ENCODE measurements at places on chromosomes 2 and 18.

GRCh38 chr2:232878855-232879617 lies 9.0 kb downstream of the SNORC start:
- DNase-seq: no peak

GRCh38 chr2:73837847-73838585 lies 9.3 kb downstream of the STAMBP start:
- no peak for DNase-seq

DNA sequence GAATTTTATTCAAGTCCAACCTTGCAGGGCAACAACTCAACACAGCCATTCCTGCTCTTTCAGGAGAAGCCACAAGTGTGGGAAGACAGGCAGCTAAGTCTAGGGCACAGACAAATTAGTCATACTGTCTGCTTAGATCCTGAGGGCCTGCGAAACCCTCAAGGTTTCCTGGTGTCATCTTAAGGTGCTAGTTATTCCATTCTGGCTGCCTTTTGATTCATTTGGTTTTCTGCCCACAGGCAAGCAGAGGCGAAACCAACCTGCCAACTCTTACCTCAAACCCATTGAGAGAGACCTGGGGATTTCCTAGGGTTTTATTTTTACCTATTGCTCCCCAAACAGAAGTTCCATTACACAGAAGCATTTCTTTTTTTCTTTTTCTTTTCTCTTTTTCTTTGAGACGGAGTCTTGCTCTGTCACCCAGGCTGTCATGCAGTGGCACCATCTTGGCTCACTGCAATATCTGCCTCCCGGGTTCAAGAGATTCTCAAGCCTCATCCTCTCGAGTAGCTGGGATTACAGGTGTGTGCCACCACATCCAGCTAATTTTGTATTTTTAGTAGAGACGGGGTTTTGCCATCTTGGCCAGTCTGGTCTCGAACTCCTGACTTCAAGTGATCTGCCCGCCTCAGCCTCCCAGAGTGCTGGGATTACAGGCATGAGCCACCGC lies 23.7 kb upstream of the SCYGR1 start:
- no peak for DNase-seq

DNA sequence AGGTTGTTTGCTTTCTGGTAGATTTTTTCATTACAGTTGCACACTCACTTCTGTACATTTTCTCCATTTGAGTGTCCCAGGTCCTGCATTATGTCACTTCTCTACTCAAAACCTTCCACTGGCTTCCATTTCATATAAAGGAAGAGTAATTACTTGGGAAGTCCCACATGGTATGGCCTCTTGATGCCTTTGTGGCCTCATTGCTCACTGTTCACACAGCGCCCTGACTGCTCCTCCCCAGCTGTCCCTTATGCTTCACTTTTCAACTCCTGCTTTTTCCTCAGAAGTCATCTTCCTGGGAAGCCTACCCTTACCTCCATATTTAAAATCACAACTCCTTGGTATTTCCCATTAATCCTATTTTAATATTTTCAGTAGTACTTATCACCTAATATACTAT lies 24.7 kb downstream of the GULP1 start:
- no peak for DNase-seq

GRCh38 chr2:23363831-23364230 lies 21.1 kb upstream of the KLHL29 start:
- no peak for DNase-seq

- DNase-seq: no peak
Observed at GRCh38 chr2:24909555-24910177, 10.4 kb downstream of the ADCY3 start.

DNA sequence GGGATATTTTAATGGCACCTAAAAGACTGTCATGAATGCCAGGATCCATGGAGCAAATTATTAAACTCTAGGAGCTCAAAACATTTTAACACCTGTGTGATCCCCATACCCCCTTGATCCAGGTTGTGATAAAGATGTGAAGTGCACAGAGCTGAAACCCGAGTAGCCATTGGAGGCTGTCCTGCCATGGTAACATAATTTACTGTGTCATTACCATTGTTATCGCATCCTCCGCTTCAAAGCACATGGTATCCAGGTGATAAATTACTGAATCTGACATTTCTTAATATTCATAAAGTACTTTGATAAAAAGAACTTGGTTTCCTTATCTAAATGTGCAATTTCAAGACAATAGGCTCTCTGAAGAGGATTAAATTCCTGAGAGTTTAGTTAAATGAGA lies 109.3 kb downstream of the CHST9 start:
- DNase-seq: no peak

Measured in SHP77 treated with DMSO at 0.1 percent for 48 hours (cell line).